ENCODE measurements at places on chromosomes 6 and 20. TPM values are rescaled to one million over a fixed set of nuclear protein-coding genes. Genes with fewer than 3 reads are reported as not detected.

TNFRSF6B gene
- 3.8 TPM for total RNA-seq

OLIG3 gene
- total RNA-seq: not detected

NPBWR2 gene
- total RNA-seq: not detected

DNA sequence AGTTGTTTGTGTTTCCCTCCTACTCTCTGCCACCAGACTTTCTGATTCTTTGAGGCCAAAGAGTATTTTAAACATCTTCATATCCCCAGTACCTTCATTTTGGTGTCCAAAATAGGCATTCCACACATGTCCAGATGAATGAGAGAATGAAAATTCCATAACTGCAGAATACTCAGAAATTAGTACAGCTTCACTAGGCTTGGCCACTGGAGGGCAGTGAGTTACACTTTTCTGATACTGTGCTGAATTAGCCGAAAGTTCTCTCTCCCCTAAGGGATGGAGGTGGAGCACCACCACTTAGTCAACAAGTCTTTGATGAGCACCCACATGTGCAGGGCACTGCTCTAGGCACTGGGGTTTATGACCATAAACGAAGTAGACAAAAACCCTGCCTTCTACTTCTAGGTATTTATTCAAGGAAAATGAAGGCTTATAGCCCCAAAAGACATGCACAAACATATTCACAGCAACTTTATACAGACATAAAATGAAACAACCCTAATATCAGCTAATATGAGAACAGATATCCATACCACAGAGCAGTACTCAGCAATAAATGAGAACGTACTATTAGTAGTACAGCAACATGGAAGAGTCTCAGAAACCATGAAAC is 46.1 kb upstream of the TMEM217 start:
- no peak for DNase-seq

GRCh38 chr6:3946778-3947177 is 97.6 kb downstream of the FAM50B start:
- DNase-seq: no peak

GRCh38 chr6:94510877-94511276 is 1066.5 kb upstream of the MANEA start:
- no peak for DNase-seq

- no peak for DNase-seq
These were observed 177.7 kb downstream of the MRPL14 start for GRCh38 chr6:43949551-43949991.

DNA sequence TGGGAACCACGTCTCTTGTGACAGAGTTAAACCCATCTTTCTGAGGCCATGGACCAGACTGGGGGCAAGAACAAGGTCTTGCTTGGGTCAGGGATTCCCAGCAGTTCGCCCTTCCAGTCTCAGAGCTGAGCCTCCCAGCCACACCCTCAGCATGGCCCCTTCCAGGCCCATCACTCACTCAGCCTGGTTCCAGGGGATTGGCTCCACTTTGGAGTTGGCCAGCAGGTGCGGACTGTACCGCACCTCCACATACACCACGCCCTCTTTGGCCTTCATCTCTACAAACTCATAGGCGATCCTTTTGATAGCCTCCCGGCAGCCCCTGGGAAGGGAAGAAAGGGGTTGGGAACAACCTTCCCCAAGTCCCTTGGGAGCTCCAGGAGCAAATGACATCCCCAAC is 25.2 kb downstream of the ADA start:
- no peak for DNase-seq

DNA sequence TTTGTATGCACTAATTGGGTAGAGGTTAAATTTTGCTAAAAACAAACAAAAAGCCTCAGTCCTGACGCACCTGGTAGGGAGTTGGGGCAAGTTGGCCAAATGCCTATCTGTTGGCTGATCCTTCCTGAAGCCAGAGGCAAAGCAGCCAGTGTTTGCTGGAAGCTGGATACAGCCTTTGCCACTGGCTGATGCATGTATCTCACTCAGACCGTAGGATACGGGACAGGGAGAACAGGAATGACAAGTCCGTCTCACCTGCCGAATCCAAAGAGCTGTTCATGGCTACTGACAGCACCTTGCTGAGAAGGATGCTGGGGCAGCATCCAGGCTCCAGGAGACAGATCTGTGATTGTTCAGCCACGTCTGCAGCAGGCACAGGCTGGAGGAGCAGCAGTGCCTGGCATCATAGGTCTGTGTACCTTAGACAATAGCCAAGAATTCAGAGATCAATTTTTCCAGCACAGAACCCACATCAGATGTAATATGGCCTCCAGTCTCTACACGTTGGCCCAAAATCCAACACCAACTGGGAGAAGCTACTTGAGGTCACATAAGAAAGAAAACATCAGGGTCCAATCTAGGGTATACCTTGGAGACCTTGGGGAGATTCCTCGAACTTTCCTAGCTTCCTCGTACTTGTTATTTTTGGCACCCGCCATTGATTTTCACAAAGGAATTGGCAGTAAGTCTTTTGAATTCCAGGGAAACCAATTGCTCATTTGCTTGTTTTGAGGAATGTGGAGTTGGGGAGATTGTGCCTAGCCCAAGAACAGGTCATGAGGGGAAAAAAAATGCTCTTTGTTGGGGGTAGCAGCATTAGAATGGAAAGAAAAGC is 108.5 kb upstream of the ARMC2 start:
- no peak for DNase-seq

GRCh38 chr6:87641065-87641692 is 51.2 kb downstream of the ORC3 start:
- DNase-seq: no peak
